ENCODE measurements at places on chromosomes 5 and 9.

DNA sequence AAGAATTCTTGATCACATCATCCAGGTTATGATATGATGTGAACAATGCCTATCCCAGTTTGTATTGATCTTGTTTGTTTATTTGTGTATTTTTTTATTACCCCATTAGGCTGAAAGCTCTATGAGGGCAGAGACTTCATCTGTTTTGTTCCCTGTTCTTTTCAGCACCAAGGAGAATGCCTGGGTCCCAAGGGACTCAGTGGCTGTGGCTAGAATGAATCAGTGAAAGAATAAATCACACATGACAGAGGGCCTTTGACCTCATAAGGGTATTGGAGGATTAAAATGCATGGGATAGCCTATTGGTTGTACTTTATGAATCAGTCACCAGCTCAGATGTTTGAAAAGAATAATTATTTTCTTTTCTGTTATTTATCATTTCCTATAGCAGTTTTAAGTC is 292.2 kb downstream of the GAS1 start:
- DNase-seq: no peak

GRCh38 chr9:36858805-36859375 is 175.2 kb downstream of the PAX5 start:
- no peak for DNase-seq

- no peak for DNase-seq
Measured at GRCh38 chr5:56179442-56179841, 53.7 kb downstream of the ANKRD55 start.

GRCh38 chr5:66717455-66718373 is 121.5 kb downstream of the MAST4 start:
- no peak for DNase-seq

- no peak for DNase-seq
Measured at GRCh38 chr9:131277287-131277909, 1.1 kb upstream of the FAM78A start.

GRCh38 chr5:171431251-171431777 is 11.9 kb downstream of the FGF18 start:
- no peak for DNase-seq

DNA sequence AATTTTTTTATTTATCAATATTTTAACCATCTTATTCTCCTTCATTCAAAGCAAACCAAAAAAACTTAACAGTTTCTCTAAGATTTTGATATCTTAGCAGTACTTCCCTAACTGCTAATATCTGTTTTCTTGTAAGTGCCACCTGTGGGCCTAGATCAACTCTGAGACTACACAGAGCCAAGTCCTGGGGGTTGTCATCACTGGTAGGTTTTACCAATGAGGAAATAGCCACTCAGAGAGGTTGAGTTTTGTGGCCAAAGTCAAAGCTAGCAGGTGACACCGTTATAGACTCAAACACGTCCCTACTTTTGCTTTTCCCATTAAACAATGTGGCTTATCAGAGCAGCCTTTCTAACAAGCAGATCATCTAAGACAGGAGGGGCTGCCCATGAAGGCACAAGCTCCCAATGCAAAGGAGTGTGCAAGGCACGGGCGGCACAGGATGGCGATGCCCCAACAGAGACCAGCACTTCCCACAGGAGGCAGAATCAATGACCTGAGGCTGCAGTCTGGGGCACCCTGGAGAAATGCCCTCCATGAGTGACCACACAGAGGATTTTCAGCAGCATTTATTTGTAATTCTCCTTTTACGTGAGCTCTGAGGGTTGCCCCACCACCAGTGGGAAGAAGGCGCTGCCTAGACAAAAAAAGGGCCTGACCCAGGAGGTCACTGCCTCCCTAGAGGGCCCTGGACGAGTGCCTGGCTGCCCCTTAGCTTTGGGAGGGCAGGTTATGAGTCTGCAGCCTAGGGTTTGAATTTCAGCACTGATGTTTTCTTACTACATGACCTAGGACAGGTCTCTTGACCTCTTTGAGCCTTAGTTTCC is 7.4 kb downstream of the TBC1D2 start:
- no peak for DNase-seq

DNA sequence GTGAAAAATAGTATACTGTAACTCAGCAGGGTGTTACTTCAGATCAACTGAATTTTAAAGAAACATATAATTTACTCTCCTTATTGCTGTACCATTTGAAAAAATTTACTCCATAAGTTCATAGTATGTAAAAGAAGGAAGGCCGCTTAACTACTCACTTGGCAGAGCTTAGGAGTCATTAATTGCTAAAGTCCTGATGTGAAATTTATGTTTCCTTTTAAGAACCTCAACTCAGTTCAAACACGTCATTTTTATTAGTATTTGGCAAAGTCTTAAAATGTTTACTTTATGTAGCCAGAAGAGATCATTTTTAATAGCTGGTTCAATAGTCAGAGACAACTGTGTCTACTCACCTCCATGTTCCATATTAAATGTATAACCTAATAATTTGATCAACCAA is 268.6 kb downstream of the CDH10 start:
- DNase-seq: no peak

GRCh38 chr5:94312298-94312697 is 306.1 kb downstream of the KIAA0825 start:
- no peak for DNase-seq

DNA sequence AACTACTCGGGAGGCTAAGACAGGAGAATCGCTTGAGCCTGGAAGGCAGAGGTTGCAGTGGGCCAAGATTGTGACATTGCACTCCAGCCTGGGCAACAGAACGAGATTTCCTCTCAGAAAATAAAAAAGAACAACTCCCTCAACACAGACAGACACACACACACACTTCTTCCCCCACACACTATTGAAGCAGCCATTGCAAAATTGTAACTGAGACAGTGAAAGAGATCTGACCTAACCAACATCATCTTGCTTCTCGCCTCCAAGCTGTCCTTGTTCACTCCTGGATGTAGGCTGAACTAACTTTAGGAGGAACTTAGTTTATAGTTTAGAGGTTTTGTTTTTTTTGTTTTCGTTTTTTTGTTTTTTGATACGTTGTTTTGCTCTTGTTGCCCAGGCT is 13.0 kb upstream of the PLIN2 start:
- DNase-seq: no peak

DNA sequence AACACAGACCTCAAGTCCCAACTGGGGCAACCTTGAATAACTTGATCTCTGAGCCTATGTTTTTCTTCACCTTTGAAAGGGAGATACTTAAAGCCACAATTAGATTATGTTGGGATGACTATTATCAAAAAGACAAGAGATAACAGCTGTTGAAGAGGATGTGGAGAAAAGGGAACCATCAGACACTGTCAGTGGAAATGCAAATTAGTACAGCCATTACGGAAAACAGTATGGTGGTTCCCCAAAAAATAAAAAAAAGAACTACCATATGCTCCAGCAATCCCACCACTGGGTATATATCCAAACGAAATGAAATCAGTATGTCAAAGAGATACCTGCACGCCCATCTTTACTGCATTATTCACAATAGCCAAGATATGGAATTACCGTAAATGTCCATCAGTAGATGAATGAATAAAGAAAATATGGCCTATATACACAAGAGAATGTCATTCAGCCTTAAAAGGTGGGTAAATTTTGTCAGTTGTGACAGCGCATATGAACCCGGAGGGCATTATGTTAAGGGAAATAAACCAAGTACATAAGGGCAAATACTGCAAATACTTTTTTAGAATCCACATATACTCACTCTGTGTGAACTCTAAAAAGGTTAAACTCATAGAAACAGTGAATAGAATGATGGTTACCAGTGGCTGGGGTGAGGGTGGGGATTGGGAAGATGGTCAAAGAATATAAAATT is 12.7 kb downstream of the FAT2 start:
- no peak for DNase-seq

GRCh38 chr9:121266356-121266755 is 1.6 kb upstream of the GSN start:
- no peak for DNase-seq

- no peak for DNase-seq
Measured at GRCh38 chr5:150531686-150532085, 23.8 kb downstream of the NDST1 start.

DNA sequence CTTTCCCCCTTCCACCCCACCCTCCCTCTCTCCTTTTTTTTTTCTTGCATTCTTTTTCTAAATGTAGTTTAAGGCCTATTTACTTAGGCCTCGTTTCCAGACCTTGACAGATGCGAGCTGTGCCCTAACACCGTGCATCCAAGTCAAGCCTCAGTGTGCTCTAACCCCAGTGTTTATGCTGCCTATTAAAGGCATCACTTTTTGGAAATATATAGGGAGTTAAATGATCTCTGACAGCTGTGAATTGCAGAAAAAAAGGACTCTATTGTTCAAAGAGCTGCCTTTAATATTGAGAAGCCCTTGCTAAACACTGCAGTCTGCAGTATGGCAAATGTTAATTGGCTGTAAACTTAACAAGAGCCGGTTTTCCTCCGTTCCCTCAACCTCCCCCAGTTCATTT is 270.4 kb upstream of the TUT7 start:
- DNase-seq: no peak

GRCh38 chr9:71647094-71647591 is 121.2 kb downstream of the CEMIP2 start:
- DNase-seq: no peak

- DNase-seq: no peak
Measured at GRCh38 chr9:10605388-10605787, 7.4 kb downstream of the PTPRD start.

DNA sequence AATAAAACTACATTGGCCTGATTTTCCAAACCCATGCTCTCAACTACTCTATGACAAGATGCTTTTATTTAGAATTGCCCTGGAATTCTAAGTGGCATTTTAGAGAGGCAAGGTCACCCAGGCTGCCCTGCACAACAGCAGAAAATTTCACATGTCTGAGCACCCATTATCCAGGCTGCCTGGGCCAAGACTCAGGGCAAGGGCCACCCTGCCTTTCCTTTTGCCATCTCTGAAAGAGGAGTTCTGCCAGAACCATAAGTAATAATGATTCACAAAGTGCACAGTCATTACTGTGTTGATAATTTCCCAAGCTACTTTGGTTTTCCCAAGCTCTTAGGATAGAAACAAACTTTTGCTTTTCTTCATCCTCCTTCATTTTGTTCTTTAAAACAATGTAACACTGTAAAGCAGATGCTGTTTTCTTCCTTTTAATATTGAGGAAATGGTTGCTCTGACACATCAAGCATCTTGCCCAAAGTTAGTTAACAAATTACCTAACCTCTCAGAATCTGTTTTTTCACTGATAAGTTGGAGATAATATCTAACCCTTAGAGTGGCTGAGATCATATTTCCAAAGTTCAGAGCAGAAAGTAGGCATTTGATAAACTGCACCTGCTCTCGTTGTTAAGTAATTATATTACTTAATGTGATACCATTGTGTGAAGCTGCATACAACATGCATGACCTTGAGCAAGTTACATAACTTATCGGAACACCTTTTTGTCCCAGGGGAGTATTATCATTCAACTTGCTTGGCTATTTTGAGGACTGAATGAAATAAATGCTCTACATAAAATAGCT is 325.6 kb downstream of the PRELID2 start:
- DNase-seq: no peak

GRCh38 chr9:98225015-98225442 is 30.4 kb downstream of the TBC1D2 start:
- no peak for DNase-seq

GRCh38 chr5:124996023-124996763 is 249.8 kb upstream of the ZNF608 start:
- no peak for DNase-seq

DNA sequence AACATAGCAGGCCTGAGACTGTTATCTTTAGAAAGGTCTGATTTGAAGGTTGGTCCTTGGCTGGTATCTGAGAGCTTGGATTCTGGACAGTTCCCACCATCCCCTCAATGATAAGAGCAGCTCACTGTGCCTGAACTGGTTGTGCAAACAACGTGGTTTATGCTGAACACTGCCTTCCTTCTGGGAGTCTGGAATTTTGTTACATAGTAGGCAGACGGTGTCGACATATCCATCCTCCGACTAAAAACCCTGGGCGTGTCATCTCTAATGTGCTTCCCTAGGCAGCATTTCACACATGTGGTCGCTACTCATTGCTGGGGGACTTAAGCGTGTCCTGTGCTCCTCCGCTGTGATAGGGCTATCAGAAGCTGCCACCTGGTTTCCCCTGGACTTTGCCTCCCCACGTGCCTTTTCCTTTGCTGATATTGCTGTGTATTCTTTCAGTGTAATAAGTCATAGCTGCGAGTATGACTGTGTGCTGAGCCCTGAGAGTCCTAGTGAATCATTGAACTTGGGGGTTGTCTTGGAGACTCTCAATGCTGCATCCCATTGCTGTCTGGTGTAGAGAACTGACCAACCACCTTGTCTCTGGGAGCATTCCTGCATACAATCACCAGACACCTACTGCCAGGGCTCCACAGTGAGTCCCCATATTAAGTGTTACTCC is 119.1 kb upstream of the TBC1D2 start:
- no peak for DNase-seq

- DNase-seq: no peak
Measured at GRCh38 chr9:110095776-110096175, 112.2 kb downstream of the C9orf152 start.

- DNase-seq: no peak
Measured at GRCh38 chr5:79738349-79738748, 48.7 kb downstream of the CMYA5 start.

DNA sequence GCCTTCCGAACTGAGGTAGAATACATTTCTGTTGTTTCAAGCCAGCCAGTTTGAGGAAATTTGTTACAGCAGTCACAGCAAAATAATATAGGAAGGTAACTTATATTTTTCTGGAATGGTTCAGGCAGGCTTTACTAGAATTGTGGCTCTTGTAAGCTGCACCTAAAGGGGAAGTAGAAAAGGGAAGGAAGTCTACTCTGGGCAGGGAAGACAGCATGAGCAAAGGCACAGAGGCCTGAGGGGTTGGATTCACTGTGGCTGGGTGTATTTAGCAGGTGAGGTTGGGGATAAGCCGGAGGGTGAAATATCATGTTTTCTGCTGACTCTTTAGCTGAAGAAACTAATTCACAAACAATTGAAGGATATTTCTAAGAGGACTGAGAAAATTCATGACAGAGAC is 183.5 kb downstream of the GAS1 start:
- no peak for DNase-seq

DNA sequence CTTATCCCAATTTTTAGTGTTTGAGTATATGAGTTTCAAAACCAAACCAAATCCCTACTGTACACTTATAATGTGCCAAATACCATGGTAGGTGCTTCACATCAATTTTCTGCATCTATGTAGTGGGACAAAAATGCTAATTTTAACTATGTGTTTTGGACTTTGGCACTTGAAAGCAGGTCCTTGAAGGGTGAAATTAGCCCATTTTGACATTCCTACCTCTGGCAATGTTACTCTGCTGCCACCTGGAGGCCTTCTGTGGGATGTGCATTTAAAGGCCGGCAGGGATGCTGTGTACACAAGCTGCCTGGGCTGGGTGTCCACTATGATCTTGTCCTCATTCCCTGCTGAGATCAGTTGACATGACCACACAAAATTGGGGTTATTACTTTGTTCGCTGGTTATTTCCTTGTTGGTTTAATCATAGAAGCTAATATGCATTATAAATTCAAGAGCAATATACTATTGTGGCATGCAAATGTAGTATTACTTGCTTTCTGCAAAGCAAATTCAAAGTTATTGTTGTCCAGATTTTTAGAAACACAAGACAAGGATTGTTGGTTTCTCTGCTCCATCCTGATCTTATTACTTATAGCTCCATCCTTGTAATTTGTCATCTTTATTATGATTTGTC is 166.8 kb downstream of the ARHGEF28 start:
- no peak for DNase-seq

Data from GM12892 (cell line).